HuH-7 (cell line): ENCODE measurements at places on chromosomes 16 and 17.

- no peak for DNase-seq
Observed at GRCh38 chr17:27519550-27519949, 63.3 kb downstream of the KSR1 start.

- DNase-seq: peak; percentile 34
Observed at GRCh38 chr16:20849589-20850390, 43.5 kb downstream of the REXO5 start.

DNA sequence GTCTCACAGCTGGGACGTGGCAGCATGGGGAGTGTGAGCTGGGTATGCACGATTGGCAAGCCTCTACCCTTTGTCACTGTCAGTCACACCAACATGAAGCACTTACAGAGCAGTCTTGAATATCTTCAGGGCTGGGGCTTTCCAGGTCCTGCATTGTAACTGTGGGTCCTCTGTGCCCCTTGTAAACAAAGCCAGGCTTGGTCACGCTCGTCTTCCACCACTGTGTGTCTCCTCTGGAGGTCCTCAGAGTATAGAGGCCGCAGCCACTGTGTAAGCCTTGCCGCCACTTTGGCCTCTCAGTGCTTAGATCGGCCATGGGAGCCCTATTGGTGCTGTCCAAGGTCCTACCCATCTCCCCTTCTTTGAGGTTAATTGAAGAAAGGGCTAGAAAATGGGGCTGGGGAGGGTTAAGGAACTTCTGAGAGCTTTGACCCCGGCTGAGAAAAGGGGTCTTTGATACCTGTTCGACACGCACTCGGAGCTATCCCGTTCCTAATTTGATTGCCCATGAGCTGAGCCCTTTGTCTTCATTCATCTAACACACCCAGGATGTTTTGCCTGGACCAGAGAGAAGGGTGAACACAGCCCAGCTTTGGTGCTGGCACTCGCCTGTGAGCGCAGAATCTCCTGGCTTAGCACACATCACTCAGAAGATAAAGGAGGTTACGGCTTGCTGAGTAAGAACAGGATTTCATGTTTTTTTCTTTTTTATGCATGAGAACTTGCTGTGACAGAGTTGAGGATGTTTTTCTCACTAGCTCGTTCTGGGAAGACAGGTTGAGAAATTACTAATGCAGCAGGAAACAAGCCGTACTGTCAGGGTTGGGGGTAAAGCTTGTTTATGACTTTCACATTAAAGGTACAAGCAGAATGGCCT is 267.9 kb downstream of the CPPED1 start:
- DNase-seq: peak; percentile 21

GRCh38 chr16:27568077-27568476 is 18.1 kb downstream of the KATNIP start:
- DNase-seq: no peak

GRCh38 chr16:75537776-75538175 is 1.9 kb upstream of the CHST5 start:
- DNase-seq: no peak

DNA sequence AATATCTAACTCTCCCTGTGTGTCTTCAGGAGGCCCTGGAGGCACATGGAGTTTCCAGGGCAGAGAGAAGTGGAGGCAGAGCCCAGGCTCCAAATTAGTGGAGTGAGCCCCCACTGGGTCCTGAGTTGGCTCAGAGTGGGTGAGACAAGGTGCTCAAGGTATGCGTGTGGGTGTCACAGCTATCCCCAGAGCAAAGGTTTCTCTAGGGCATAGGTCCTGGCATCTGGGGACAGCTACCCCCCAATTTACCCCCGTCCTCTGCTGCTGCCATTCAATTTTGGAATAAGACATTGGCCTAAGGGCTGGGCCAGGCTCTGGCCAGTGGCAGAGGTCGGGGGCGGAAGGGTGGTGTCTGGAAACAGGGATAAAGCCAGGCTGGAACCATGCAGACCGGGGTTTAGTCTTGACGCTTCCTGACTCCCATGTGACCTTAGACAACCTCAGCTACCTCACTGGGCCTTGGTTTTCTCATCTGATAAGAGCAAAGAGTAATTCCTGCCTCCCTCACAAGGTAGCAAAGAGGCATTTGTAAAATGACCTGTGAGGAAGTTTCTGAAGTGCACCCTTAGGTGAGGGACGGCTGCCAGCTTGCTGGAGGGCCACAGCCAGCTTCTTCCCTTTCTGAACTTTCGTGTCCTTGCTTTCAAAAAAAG is 78.2 kb upstream of the TMEM97 start:
- DNase-seq: no peak

- DNase-seq: no peak
Observed at GRCh38 chr16:23499801-23500200, 10.5 kb downstream of the GGA2 start.

DNA sequence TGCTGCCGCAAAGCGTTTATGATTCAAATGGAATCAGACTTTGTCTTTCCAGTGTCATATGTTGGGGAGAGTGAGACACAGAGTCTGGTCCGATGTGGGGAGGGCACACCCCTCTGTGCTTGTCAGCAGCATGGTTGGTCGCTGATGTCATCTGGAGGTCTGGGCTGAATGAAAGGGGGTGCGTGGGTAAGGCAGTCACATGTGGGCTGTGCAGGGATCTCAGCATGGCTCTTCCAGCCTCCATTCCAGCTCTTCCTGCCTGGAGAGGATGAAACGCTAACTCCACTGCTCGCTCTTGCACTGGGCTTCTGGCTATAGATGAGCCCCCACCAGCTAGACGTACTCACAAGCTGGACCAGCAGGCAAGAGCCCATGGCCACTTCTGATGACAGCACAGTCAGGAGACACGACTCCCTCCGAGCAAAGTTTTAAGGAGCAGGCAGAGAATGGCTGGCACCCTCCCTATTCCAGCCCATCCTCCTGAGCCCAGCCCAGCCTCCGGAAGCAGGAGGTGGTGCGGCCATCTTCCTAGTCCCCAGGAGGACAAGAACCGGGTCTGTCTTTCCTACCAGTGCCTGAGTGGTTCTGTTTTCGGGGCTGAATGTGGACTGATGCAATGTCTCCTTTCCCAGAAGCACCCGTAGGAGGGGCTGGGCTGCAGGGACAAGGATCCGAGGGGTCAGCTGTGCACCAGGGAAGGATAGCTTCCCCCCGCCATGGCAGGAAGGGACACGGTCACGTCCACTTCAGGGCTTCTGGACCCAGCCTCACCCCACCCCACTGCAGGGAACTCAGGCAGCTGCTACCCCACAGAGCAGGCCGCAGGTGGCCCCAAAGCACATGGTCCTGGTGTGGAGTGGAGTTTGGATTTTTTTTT is 41.5 kb upstream of the CBFA2T3 start:
- no peak for DNase-seq

DNA sequence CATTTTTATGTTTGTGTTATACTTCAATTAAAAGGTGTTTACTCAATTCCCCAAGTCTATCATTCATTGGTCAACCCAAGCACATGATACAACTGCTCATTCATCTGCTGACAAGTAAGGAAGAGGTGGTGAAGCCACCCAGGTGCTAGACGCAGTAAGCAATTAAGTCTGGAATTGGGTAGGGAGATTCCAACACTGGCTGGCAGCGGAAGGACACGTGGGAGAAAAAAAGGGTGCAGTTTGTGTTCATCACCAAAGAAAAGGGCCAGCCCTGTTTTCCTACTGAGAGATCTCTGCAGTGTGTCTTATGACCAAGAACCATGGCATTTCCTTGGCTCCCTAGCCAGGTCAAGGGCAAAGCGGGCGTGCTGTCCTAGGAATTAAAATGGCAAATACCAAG is 11.8 kb upstream of the ZNF23 start:
- DNase-seq: no peak

DNA sequence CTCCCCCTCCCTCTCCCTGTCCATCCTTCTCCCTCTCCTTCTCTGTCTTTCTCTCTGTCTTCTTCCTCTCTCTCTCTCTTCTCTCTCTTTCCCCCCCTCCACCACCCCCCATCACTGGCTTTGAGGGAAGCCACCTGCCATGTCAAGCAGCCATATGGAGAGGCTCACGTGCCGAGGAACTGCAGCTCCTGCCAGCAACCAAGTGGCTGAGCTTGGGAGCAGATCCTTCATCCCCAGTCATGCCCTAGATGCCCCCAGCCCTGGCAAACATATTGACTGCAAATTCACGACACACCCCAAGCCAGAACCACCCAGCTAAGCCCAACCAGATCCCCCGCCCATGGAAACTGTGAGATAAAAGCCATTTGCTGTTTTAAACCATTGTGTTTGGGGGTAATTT is 40.9 kb upstream of the RBFOX3 start:
- DNase-seq: no peak

DNA sequence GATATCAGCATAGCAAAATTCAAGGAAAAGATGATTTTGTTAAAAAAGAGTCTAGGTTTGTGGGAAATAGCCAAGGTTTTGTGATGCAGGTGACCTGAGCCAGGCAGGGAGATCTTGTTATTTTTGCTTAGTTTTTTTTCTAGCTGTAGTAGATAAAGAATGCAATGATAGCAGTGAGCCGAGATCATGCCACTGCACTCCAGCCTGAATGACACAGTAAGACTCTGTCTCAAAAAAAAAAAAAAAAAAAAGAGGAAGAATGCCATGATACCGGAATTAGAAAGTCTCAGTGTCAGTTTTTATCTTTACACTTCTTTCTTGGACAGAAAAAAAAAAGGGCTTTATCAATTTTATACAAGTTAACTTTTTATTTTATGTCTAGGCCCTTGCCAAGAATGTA is 27.5 kb downstream of the TMEM238L start:
- DNase-seq: no peak

- no peak for DNase-seq
Observed at GRCh38 chr16:2025878-2026460, 733 bp upstream of the NHERF2 start.

DNA sequence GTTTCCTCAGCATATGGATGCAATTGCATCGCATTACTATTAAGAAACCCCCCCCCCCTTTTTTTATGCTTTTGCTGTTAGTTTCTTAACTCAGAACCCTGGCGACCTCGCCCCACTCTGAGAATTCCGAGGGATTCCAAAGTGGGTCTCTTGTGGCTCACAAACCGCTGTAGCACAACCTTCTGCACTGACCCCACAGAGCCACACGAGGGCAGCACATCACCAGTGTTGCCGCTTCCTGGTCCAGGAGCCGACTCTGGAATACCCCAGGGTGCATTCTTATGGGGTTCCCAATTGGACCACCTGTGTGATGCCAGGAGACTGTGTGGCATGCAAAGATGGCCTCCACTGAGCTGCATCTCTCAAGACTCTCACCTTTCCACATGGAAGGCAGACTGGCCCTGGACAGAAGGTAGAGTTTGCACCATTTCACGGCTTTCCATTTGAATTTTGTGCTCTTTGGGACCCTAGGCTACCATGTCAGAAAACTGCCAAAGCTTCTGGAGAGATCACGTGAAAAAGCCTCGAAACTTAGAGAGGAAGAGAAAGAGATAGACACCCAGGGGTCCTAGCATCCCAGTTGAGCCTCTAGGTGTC is 432.7 kb upstream of the ASIC2 start:
- DNase-seq: peak; percentile 45

DNA sequence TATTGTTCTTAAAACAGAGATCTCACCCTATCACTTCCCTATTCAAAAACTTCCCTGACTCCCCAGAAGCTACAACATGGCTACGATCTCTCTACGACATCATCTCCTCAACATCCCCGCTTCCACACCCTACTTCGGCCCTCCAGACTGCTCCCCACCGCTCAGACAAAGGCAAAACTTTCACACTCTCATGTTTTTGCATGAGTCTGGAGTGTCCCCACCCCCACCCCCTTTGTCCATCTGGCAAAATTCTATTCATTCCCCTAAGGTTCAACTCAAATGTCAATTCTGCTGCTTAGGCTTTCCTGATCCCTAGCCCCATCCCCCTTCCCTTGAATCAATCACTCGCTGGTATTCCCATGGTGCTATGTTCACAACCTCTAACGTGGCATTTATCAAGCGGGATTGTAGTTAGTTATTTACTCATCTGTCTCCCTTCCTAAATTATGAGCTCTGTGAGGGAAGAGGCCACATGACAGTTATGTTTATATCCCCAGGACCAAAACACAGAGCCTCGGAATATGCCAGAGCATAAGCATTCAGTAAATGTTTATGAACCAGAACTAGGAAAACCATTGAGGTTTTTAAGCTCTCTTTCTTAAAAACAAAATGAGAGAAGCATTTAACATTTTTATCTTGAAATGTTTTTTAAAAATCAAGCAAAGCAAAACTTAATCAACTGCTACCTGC is 55.9 kb downstream of the STX8 start:
- no peak for DNase-seq

- no peak for DNase-seq
Observed at GRCh38 chr17:67613961-67614360, 103.8 kb upstream of the NOL11 start.

DNA sequence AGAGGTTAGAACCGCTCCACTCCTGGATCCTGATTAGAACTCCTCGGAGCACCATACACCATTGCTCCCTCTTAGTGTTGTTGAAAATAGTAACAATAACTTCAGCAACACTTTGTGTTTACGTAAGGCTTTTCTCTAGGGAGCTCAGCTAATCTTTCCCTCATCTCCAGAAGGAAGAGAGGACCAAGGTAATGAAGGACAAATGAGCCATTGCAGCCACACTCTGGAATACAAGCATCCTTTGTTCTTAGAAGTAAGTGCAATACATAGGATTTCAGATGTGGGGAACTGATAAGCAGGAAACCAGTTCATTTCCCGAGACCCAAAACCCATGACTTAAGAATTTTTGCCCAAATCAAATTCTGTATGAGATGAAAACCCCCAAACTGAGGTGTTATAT is 22.9 kb upstream of the ZNF652 start:
- DNase-seq: no peak

GRCh38 chr17:43782913-43783680 is 2.9 kb downstream of the CFAP97D1 start:
- DNase-seq: no peak

DNA sequence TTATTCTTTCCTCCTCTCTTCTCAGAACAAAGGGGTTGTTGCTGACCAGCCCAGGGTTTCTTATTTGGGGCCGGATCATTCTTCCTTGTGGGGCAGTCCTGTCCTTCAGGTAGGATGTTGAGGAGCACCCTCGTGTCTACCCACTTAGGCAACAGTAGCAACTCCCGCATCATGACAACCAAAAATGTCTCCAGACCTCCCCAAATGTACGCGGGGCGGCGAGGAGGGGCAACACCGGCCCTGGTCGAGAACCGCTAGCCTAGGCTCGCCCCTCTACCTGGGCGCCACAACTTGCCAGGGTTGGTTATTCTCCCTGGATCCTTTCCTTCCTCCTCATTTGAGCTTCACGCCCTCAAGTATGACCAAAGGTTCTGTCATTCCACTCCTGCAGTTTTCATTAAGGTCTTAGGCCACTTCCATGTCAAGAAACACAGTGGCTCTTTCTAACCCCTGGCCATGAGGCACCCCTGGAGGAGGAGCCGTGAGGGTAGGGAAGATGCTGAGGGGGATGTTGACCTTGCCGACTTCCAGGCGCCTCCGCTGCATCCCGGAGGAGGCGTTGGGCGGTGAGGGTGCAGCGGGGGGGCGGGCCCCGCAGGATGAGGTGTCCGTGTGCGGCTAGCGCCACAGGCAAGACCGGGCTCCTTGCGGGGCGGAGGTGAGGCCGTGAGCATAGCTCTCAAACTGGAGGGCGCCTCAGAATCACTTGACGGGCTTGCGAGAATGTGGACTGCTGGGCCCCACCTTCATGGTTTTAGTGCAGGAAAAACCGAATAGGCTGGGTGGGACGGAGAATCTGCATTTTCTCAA is 712 bp upstream of the SPECC1 start:
- no peak for DNase-seq

GRCh38 chr17:79866791-79867518 is 27.7 kb upstream of the CBX4 start:
- no peak for DNase-seq
